ENCODE measurements at places on chromosomes 5 and 9.

DNA sequence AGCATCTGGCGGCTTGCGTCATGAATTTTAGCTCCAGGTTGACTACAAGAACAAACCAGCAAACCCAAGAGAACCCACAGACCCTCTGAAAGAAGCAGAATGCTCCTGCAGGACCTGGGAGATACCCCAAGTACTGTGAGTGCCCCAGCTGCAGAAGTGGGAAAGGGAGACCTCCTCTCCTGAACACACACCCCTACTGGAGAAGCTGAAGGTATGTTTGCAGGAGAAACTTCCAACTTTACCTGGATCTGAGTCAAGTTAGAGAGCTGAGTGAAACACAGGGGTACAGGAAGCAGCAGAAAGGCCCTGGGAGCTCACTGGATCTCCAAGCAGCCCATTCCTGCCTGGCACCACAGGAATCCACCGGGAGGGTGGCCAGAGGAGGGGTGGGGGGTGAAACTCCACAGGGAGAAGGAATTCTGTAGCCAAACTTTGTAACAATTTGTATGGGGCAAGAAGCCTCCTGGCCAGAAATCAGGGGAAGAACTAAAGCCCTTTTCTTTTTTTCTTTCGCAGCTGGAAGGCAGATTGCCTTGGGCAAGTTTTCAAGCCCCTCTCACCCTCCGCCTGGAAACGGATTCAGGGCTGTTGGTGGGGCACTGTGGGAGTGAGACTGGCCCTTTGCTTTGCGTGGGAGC, 576.2 kb downstream of the BNC2 start:
- DNase-seq, result no peak

DNA sequence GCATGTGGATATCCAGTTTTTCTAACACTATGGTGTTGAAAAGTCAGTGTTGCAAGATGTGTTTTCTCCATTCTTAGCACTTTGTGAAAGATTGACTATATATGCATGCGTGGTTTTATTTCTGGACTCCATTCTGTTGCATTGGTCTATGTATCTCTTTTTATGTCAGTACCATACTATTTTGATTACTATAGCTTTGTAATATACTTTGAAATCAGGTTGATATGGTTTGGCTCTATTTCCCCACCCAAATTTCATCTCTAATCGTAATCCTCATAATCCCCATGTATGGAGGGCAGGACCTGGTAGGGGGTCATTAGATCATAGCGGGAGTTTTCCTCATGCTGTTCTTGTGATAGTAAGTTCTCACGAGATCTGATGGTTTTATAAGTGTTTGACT, 6.5 kb downstream of the RIC1 start:
- DNase-seq, result no peak

- DNase-seq, result no peak
Observed at GRCh38 chr5:65989158-65989557, 62.8 kb downstream of the ERBIN start.

DNA sequence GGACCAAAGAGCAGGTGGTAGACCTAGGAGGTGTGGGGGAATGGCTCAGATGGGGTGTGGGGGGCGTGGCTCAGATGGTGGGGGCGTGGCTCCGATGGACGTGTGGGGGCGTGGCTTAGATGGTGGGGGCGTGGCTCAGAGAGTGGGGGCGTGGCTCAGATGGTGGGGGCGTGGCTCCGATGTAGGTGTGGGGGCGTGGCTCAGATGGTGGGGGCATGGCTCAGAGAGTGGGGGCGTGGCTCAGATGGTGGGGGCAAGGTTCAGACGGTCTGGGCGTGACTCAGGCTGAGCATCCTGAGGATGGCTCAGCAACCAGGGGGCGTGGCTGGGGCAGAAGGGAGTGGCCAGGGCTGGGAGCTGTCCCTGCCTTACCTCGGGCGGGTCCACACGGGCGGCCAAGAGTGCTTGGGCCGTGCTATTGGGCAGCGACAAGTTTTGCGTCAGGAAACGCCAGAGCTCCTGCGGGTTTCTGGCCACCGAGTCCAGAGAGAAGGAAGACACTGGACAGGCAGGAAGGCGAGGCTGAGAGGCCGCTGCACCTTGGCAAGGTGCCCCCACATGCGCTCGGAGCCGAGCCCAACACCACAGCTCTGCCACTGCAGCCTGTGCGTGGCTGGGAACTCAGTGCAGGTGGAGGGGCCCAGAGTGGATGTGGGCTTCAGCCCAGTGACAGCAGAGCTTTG, 5.9 kb downstream of the ABCA2 start:
- DNase-seq, result peak; percentile 45

GRCh38 chr9:95836072-95836471, 39.4 kb upstream of the ERCC6L2 start:
- no peak for DNase-seq

- DNase-seq, result no peak
Observed at GRCh38 chr9:137232510-137232909, 1.8 kb downstream of the SLC34A3 start.

DNA sequence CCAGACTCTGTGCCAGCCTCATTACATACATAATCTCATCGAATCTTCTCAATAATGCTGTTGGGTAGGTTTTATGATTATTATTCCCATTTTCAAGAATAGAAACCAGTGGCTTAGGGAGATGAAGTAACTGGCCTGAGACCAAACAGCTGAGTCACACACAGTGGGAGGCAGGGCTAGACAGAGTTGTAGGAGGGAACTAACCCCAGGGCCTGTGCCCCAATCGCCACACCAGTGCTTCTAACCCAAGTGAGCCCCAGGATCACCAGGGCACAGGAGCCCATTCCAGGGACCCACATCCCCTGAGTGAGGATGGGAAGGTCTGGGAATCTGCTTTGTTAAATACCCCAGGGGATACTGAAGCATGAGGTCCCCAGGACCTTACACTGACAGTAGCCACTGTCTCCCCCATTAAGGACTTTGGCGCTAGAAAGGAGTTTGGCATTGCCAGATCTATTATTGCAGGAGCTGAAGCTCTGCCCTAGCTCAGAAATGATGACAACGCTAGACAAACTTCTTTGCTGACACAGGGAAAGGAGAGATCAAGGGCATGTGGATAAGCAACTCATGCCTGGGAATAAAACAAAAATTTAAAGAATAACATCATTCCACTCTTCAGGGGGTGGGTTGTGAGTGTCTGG, 63.8 kb upstream of the PPARGC1B start:
- DNase-seq, result peak; percentile 55

- no peak for DNase-seq
Observed at GRCh38 chr5:114883675-114884074, 286.0 kb downstream of the TRIM36 start.

- no peak for DNase-seq
Observed at GRCh38 chr5:163614787-163615186, 109.4 kb downstream of the MAT2B start.

DNA sequence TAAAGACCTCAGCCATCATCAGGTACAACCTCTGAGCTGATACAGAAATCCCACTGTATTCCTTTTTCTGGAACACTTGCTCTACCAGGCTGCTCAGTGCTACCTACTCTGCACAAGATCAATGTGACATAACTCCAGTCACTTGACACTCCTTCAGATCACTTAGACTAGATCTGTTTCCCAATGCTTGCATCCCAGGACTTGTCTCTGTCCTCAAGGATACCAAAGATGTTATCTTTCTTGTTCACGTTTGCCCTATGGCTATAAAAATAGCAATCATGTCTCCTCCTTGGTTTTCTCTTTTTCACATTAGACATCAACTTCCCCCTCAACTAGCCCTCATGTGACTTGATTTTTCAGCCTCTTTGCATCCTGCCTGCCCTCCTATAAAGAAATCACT, 188.1 kb upstream of the PTGER4 start:
- peak; percentile 26 for DNase-seq

Measured in HL-60 (cell line).